ENCODE measurements at places on chromosomes 1 and 21.

GRCh38 chr1:227445746-227446145 is 117.6 kb upstream of the ZNF678 start:
- no peak for DNase-seq

DNA sequence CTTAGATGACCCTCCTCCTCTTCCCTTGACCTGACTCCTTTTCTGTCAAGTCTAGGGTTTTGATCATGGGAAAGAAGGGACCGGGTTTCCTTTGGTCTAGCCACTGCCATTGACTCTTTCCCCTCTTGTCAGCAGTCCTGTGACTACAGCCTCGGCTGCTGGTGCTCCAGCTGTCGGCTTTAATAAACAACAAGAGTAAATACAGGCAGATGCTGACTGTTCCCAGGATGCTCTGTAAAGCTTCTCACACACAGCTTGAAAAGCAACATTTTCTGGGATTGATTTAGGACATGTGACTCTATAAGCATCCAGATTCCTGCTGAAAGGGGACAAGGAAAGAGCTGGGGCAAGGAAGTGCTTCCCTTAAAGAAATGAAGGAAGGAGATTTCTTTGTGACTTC is 53.5 kb upstream of the CTTNBP2NL start:
- no peak for DNase-seq

DNA sequence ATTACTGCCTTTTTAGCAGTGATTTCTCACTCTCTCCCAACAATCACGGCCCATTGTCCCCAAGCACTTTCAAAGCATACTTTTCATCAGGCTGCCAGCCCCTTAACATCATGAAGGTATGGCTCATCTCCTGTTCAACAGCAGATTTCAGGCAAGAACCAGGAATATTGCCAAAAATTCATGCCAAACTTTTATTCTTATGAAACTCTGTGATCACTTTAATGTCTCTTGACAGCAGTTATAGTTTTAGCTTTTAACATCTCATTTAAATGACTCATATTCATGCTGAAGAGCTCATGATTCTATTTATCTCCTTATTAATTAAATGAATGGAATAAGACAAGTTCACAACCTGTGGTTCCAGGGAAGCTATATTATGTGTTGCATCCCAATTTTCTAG is 235.1 kb downstream of the GRIK1 start:
- peak; percentile 42 for DNase-seq

DNA sequence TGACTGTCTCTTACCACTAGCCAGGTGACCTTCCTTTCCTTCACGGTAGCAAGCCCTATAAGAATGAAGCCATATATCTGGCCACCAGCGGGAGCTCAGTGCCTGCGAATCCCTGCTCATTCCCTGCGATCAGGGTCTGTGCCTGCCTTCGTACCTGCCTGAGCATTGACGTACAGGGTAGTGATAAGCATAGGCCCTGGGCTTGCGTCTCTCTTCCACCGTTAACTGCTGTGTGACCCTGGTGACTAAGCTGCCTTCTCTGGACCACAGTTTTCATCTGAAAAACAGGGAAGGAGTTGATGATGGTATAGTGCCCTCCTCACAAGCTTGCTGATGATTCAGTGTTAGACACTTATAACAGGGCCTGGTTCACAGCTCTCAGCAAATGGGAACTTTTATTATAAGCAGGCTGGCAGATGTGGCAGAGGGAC is 4.1 kb downstream of the ZC3H12A start:
- no peak for DNase-seq

DNA sequence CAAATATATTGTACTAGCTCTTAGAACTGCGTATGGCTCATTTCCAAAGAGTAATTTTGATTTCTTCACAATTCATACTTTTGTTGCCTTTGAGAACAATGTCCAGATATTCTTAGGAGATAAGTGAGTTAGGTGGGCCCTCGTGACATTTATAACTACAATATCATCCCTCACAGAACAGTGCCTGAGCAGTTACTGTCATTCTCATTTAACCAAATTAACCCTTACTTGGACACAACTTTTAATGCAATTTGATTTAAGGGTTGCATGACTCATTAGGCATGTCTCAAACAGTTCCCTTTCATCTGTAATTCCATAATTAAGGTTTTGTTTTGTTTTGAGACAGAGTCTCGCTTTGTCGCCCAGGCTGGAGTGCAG is 68.1 kb upstream of the DNAH14 start:
- no peak for DNase-seq

GRCh38 chr1:171736196-171736595 is 5.7 kb downstream of the VAMP4 start:
- no peak for DNase-seq

- no peak for DNase-seq
Measured at GRCh38 chr1:175884369-175884768, 141.0 kb upstream of the TNR start.

- no peak for DNase-seq
Measured at GRCh38 chr1:33507661-33508060, 35.2 kb downstream of the ZSCAN20 start.

DNA sequence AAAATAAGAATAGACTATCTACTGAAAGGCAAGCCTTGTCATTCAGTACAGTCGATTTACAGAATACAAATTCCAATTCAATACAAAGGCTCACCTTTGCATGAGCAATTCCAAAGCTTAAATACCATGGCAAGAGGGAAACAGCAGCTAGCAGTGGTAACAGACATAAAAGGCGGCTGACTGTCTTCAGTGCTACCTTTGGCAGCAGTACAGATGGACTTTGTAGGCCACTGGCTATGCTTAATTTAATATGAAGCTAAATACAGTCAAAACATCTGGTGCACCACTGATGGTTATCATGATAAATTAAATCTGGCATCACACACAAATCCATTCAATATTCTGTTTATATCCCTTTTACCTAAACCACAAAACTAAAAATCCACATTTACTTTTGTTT is 62.4 kb downstream of the RERE start:
- no peak for DNase-seq

DNA sequence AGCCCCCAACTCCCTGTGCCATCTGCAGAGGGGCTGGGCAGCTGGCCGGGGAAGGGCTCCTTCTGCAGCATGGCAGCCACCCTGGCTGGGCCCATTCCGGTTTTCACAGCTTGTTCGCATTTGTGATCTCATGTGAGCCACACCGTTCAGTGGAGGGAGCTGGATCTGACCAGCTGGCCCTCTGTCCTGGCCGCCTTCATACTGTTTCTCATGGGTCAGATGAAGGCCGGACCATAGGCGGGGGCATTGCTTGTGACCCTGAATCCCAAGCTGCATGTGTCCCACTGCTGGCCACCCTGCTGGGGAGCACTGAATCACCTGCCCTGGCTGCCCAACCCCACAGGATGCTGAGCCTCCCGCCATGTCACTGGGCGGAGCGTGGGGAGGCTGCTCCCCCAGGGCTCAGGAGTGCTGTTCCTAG is 36.4 kb upstream of the PRSS38 start:
- DNase-seq, result no peak

DNA sequence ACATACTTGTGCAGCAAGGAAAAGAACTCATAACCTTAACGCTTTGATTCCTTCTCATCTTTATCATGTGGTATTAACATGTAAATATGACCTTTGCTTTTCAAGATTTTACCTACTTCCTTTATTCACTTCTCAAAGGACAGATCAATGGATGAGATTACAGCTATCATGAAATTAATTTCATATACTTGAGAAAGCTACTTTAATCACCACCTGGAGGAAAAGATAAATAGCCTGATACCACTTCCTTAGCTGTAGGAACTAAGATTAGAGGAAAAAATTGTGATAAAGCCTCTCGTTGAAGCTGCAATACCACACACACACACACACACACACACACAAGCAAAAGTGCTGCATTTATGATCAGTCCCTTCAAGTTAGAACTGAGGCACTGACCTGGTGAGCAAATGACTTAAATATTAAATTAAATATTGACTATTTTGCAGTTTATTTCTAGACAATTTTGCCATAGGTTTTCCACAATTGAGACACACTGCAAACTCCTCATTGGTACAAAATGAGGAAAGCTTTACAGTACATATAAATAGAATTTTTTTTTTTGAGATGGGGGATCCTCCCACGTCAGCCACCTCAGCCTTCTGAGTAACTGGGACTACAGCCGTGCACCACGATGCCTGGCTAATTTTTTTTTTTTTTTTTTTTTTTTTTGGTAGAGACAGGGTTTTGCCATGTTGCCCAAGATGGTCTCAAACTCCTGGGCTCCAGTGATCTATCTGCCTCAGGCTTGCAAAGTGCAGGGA is 27.2 kb upstream of the DMRTB1 start:
- no peak for DNase-seq

GRCh38 chr1:150563340-150564038 is 14.3 kb downstream of the ADAMTSL4 start:
- DNase-seq, result no peak

- DNase-seq, result peak; percentile 80
Measured at GRCh38 chr1:17611991-17612390, 72.5 kb downstream of the ARHGEF10L start.

- peak; percentile 78 for DNase-seq
Measured at GRCh38 chr1:41418857-41419583, 57.8 kb downstream of the FOXO6 start.

DNA sequence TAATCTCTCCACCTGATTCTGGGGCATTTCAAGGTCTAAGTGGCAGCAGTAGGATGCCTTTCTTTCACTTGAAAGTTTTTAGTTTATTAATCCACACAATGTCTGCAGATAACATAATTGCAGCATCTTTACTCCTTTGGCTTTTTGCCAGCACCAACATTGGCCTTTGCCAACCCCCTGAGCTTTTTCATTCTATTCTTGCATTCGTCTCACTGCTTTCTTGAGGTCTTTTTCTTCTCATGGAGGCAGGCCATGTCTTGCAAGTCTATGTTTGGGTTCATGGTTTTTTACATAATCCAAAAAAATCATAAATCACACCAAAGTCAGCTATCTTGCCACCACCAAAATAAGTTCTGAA is 30.4 kb upstream of the COG2 start:
- no peak for DNase-seq

GRCh38 chr1:227798078-227798802 is 17.2 kb upstream of the PRSS38 start:
- no peak for DNase-seq

GRCh38 chr1:85850238-85850637 is 142.0 kb upstream of the ZNHIT6 start:
- DNase-seq, result peak; percentile 92

GRCh38 chr1:81689531-81689941 is 111.2 kb upstream of the ADGRL2 start:
- peak; percentile 78 for DNase-seq

GRCh38 chr1:212937034-212937433 is 13.3 kb upstream of the VASH2 start:
- no peak for DNase-seq

DNA sequence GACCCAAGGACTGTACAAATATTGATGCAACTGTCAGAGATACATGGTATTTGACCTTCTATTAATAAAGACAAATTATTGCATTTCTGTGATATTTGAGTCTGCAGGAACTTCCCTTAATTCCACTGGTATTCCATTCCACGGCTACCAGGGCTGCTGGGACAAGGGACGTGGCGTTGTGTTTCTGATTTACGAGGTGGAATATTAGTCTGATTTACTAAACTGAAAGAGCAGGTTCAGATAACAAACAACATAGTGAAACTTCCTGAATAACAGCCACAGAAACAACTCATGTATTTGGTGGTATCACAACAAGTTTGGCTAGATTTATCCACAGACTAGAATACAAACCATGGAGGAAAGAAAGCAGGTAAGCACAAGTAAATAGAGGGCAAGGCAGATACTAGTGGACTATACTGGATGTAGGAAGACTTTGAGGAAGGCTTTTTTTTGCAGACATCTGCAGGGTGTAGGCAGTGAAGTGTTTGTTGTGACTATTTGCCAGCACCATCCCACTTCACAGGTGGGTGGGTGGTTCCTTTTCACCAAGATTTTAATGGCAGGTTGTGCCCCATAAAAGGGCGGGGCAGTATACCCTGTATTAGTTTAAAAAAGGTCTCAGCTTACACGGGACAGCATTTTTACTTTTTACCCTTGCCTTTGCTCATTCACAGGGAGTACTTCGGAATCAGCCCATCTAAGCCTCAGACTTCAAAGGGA is 100.4 kb downstream of the FGGY start:
- DNase-seq, result no peak

GRCh38 chr1:29017235-29017634 is 102.9 kb downstream of the EPB41 start:
- no peak for DNase-seq

DNA sequence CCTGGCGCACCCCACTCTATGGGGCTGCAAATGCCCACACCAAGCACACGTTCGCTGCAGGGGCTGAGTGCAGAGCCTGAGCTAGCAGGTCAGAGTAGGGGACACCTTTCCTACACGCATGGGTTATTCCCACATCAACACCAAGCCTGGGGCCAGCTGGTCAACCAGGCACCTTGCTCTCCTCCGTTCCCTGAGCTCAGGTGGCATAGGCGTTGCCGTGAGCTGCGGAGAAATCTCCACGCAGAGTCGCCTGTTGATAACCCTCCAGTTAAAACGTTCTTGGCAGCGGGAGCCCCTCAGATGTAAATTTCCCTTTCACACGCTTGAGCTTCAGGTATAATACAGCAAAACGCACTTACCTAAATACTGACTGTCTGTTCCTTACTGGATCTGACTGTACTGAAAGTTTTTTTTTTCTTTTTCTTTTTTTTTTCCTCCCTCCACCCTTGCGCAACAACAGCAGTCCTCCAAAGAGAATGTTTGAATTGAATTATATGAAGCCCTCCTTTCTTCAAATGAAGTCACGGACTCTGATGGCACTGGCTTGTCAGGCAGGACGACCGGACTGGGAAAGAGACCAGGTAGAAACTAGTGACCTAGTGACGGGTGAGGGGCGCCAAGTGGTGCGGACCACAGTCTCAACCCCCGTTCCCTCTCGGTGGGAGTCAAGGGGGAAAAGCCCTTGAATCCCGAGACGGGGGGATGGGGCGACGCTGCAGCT is 2.1 kb downstream of the BRINP3 start:
- peak; percentile 2 for DNase-seq

DNA sequence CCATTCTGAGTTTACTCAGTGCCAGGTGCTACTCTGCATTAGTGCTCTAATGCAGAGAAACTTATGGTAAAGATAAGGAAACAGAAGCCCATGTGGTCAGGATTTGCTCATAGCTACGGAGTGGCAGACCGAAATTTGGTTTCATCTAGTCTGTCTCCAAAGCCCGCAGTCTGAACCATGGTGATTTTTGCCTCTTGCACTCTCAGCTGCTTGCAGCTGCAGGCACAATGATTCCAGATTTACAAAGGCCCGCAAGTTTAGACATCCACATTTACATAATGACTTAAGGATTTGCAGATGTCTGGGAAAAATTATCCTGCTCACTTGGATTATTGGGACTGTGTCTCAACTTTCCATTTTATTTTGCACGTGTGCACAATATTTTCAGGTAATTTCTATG is 161.3 kb upstream of the KCNJ6 start:
- DNase-seq, result no peak
